ENCODE measurements at places on chromosomes 4 and X. TPM values are rescaled to one million over a fixed set of nuclear protein-coding genes. Genes with fewer than 3 reads are reported as not detected.

DNA sequence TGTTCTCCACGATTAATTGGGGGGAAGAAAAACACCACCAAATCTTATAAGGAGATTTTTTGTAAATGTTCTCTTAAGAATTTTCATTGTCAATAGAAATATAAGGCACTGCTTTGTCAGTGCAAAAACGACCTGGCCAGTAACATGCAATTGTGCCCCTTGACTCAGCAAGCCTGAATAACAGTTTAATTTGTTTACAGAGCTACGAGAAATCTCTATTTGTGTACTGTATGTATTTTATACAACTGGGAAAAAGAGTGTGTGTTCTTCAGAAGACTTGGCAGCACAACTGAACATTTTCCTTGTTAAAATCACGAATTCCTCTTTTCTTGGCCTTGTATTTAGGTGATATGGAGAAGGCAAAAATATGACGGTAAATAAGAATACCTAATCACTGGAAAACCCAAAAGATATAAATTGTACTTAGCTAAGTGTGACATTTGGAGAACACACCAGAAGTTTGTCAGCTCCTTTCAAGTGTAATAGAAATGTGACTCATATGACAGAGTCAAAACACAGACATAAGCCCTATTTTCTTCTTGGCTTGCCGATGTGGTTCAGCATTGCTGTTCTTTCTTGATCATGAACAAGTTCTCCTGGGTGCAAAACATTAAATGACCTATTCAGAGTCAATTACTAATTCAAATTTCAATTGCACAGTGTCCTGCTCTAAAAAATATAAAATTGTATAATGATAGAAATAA lies 945.0 kb upstream of the INTU start:
- no peak for DNase-seq

- peak; percentile 56 for DNase-seq
Observed at GRCh38 chr4:94635177-94635576, 122.6 kb upstream of the BMPR1B start.

GRCh38 chr4:83046693-83047473 lies 11.9 kb downstream of the COPS4 start:
- no peak for DNase-seq

Gene SATL1
- not detected for total RNA-seq

DNA sequence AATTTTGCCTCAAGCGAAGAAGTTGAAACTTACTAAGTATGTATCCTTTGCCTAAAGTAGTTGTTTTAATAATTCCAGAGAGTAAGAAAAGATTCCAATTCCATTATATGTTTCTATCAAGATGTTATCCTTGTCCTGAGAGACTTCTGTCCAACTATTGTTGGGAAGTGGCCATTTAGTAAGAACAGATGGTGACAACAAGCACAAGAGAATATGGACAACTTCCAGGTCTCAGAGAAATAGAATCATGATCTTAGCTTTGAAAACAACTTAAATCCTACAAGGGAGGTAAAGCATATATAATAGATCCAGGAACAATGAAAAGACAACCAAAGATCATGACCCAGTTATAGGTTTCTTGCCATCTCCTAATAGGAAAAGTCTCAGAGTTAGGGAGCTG lies 486.6 kb upstream of the PCDH10 start:
- no peak for DNase-seq

Data from HT1080 (cell line).